ENCODE measurements at places on chromosomes 13 and 19.

DNA sequence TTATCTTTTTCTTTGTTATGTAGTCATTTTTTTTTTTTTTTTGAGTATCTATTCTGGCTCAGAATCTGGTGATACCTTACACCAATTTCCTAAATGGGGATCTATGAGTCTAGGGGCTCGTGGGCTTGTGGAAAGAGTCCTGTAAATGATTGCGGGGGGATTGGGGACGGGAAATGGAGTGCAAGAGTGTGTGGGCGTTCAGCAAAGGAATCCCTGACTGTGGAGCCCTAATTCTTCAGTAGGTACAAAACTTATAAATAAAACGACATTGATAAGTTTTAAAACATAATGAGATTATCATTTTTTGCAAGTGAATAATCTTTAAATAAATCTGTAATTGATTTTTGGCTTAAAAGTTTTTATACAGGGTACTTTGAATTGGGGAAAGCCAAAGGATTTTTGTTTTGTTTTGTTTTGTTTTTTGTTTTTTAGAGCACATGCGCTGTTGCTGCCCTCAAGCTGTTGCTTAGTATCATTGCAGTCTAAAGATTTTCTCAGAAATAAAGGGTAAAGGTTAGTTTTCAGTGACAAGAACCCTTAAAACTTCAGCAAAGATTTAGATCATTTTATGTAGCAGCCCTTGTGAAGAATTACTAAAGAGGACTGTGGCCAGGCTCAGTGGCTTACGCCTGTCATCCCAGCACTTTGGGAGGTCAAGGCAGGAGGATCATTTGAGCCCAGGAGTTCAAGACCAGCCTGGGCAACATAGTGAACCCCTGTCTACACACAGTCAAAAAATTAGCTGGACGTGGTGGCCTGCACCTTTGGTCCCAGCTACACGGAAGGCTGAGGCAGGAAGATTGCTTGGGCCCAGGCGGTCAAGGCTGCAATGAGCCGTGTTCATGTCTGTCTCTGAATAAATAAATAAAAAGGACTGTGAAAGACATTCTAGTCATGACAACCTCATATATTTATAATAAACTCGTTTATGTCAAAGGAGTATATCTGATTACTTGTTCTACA is 1.7 kb downstream of the ERCC5 start:
- DNase-seq, result no peak

GRCh38 chr19:3359015-3359918 is 7.1 kb upstream of the NFIC start:
- peak; percentile 54 for DNase-seq

GRCh38 chr19:54325194-54325621 is 12.2 kb upstream of the LILRA5 start:
- no peak for DNase-seq

DNA sequence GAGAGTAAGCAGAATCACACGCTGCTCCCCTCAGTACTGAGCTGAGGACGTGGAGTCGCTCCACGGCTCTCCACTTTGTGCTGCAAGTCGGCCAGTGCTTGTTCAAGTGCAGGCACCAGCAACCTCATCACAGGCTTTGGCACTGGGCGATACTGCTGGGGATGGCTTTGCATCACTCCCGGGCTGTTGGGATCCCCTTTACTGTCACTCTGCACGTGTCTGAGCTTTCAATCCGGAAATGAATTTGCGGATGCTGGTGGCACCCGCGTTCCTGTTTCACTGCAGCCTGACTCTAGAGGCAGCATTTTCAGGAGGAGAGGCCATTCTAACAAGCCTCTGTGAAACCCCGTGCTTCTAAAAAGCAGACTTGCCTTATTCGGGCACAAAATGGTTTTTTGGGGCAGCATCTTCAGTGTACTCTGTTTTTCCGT is 19.1 kb downstream of the SMARCA4 start:
- DNase-seq, result no peak

DNA sequence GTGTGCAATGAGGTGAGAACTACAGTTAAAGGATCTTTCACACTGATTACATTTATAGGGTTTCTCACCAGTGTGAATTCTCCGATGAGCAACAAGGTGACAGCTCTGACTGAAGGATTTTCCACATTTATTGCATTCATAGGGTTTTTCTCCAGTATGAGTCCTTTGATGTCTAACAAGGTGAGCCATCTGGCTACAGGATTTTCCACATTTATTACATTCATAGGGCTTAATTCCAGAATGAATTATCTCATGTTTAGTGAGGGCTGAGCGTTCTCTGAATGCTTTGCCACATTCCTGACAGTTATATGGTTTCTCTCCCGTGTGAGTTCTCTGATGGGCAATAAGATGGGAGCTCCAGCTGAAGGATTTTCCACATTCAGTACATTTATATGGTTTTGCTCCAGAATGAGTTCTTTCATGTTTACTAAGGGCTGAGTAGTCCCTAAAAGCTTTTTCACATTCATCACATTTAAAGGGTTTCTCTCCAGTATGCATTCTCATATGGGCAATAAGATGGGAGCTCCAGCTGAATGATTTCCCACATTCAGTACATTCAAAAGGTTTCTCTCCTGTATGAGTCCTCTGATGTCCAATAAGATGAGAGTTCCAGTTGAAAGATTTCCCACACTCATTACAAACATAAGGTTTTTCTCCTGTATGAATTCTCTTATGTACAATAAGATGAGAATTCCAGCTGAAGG is 4.4 kb upstream of the C19orf18 start:
- no peak for DNase-seq

GRCh38 chr19:17125728-17126677 is 50.4 kb downstream of the MYO9B start:
- DNase-seq, result peak; percentile 49

GRCh38 chr19:56347163-56347778 is 32.6 kb upstream of the ZSCAN5A start:
- no peak for DNase-seq

GRCh38 chr13:24493356-24493755 is 19.2 kb downstream of the PARP4 start:
- no peak for DNase-seq
